Cortex of kidney (tissue), 1 donor: ENCODE measurements at places on chromosomes 1 and 21.

DNA sequence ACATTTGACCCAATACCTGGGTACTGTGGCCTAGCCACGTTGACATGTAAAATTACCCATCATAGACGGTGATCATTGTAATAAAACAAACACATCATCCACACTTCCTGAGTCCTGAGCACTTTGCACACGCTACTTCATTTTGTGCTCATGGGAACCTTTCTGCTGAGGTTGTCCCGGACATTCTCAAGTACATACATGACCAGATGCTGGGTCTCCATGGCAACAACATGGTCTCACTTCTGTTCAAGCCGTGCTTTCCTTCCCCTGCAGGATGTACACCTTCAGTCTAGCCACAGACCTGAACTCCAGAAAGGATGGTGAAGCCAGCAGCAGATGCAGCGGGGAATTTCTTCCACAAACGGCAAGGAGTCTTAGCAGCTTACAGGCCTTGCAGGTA, 22.7 kb downstream of the UBASH3A start:
- no peak for DNase-seq

- no peak for DNase-seq
Measured at GRCh38 chr1:151060007-151060656, at the start of gene MLLT11. TSS of gene MLLT11 (plus strand) at chr1:151060397. CDS start at chr1:151067225, 6,828 bp downstream.

DNA sequence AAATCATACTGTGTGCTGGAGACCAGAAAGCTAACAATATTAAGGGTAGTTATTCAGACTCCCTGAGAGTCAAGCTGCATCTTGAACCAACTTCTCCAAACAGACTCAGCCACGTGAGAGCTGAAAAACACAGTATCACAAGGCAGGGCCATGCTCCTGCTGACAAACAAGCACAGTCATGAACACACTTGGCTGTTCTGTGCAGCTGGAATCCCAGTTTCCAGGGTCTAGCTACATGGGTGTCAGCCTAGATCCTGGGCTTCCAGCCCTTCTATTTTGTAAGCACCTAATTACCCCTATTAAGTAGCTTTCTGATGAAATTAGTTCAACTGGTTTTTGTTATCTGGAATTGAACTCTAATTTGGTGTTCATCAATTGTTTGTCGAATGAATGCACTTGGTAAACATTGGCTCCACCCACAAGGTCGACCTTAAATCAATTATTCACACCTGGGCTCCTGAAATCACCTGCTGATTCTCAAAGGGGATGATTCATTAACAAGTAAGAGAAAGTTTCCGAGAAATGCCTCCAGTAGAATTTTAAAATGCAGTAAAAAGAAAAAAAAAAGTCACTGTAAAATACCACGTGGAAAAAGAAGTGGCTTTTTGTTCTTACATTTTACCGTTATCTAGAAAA, 179.3 kb downstream of the ZC3H11B start:
- no peak for DNase-seq

GRCh38 chr1:163820226-163820625, 498.5 kb downstream of the NUF2 start:
- DNase-seq: no peak

DNA sequence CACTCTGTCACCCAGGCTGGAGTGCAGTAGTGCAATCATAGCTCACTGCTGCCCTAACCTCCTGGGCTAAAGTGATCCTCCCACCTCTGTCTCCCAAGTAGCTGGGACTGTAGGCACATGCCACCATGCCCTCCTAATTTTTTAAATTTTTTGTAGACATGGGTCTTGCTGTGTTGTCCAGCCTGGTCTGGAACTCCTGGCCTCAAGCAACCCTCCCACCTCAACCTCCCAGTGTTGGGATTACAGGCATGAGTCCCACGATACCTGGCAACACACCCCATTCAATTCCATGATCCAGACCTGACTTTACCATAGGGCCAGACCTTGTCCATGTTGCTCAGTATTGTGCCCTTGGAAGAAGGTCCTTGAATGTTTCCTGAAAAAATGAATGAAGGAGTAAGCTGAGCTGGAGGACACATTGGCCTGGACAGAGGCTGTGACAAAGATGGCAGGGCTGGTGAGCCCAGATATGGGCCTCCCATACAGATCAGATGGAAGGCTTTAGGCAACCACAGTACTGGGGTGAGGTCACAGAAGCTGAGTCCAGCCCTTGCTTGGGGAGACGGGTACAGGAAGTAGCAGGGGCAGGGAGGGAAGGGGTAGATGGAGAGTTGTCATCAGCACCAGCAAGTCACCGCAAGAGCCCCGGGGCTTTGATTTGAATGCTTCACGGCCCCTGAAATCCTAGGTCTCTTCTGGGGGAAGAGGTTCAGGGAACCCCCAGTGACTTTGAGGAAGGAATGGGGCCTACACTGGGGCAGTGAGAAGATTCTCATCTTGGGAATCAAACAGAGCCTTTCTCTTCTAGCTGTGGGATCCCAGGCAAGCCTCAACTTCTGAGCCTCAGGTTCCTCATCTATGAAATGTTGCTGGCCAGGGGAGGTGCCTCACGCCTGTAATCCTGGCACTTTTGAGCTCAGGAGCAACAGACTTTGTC, 40.1 kb upstream of the DMBX1 start:
- no peak for DNase-seq

GRCh38 chr1:159783724-159784123, 3.0 kb downstream of the DUSP23 start:
- DNase-seq: no peak

GRCh38 chr1:63906047-63906704, 132.4 kb downstream of the ROR1 start:
- no peak for DNase-seq

- no peak for DNase-seq
Measured at GRCh38 chr21:43854773-43855633, 10.0 kb upstream of the AGPAT3 start.

DNA sequence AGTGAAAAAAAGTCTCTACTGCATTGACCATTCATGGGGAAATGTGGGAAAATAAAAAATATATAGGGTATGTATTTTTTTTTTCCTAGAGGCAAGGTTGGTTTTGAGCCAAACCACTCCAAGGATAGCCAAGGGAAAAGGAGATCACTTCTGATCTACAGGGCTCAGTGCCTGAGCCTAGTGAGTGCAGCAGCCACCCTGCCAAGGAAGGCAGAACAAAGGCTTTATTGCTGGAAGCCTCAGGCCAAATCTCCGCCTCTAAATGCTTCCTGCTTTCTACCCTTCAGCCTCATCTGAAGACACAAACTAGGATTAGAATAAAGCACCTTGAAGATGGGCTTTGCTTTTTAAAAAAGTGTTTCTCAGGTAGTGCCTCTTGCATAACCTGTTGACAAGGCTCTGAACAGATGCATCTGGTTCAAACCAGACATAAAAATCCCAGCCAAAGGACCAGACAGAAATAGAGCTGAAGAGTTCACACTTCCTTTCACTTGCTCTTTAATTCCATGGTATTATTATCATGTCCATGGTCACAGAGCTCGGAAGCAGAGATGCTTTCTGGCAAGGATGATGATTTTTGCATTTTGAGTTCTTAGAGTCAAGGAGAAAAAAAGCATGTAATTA, 10.5 kb downstream of the C1orf115 start:
- DNase-seq: no peak

DNA sequence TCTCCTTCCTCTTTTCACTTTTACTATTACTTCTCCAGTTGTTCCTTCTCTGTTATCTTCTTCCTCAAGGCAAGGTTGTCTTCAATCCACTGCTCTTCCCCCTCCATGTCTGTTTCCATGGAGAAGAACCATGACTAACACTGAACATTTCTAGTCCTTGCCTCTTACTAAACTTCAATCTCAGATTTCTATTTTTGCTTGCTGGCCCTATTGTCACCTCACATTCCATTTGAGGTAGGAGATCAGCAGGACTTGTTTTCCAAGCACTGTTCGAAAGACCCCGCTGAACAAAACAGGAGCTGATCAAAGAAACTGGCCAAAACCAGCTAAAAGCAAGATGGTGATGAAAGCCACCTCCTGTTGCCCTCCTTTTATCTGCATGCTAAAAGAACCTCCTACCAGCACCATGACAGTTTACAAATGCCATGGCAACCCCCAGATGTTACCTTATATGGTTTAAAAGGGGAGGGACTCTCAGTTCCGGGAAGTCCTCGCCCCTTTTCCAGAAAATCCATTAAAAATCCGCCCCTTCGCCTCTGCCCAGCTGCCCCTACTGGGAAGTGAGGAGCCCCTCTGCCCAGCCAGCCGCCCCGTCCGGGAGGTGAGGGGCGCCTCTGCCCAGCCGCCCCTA, 22.6 kb downstream of the GON4L start:
- no peak for DNase-seq

DNA sequence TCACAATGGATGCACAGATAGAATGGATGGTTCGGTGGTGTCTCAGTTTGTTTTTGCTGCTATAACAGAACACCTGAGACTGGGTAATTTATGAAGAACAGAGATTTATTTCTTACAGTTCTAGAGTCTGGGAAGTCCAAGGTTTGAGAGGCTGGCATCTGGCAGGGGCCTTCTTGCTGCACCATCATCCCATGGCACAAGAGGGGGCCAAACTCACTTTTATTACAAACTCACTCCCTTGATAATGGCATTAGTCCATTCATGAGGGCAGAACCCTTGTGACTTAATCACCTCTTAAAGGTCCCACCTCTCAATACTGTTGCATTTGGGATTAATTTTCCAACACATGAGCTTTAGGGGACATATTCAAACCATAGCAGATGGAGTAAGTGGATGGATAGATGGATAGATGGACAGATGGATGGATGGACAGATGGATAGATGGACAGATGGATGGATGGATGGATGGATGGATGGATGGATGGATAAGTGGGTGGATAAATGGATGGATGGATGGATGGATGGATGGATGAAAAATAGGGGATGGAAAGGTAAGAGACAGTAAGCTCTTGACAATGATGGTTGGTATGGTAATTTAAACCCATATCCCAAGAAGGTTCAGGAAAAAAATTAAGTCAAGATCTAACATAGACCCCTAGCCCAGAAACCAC, 16.5 kb downstream of the CAMK2N1 start:
- DNase-seq: no peak

DNA sequence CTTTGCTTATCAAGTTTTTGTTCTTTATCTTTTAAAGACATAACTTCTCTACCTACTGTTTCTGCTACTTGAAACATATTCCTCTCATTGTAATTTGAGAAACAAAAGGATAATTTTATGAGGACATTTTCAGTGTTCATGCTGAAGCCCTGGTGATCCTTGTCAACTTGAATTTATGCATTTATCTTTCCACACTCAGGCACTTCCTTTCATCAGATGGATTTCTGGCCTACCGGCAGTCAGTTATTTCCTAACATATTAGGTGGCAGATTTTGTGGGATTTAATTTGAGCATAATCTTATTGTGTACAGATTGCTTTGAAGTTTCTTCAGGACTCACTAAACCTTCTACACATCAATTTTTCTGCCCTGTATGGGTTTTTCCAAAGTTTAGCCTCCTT, 75.0 kb downstream of the RGL1 start:
- DNase-seq: no peak

DNA sequence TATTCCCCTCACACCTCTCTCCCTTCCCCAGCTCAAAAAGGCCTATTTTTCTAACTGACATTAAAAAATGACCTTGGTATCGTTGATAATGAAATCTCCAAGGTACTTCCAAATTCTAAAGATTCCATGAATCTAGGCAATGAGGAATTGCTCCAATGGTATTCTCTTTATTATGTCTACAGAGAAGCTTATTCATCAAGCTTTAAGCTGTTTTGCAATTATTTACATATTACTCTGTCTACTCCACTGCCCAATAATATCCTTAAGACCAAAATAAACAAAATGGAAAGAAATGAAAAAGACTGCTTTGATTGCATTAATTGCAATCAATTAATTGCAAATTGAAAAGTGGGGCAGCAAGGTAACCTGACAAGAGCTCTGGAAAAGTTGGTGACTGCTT, 7.9 kb downstream of the PLPP3 start:
- DNase-seq: no peak

GRCh38 chr1:101175466-101175865, 61.4 kb upstream of the S1PR1 start:
- DNase-seq: no peak

GRCh38 chr1:201358596-201358995, 18.9 kb downstream of the TNNT2 start:
- no peak for DNase-seq

GRCh38 chr1:40530735-40531380, 579 bp upstream of the ZNF684 start:
- no peak for DNase-seq

DNA sequence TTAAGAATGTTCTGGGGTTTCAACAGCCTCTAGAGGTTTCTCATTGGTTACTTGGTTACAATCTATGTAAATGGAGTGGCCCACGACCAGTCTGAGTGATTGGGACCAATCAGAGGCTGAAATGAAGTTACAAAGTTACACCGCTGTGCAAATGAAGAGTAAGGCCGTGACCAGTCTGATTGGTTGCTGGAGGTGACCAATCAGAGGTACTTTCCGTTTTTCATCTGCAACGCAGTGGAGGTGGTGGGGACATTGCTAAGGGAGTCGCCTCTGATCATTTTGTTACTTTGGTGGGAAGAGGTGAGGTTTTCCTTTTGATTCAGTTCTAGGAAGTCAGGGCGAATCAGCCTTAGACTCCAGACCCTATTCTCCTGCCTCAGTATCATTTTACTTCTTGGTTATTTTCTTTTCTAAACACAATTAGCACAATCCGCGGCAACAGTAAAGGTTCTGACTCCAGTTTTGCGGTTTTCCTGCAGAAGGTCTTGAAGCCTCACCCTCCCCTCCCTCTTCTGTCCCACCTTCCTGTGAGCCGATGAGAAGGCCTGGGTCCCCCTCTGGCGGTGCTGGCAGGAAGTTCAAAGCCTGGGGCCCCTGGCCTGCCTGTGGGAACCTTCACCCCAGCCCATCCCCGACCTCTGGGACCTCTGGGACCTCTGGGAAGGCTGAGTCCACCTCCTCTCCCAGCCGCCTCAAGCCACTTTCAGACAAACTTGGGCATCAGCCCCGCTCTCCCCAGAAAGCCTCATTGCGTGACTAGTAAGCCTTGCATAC, 38.7 kb upstream of the TTC34 start:
- no peak for DNase-seq

GRCh38 chr1:5576673-5577065, 415.6 kb downstream of the NPHP4 start:
- DNase-seq: no peak

GRCh38 chr1:80993154-80993980, 807.4 kb upstream of the ADGRL2 start:
- DNase-seq: no peak

DNA sequence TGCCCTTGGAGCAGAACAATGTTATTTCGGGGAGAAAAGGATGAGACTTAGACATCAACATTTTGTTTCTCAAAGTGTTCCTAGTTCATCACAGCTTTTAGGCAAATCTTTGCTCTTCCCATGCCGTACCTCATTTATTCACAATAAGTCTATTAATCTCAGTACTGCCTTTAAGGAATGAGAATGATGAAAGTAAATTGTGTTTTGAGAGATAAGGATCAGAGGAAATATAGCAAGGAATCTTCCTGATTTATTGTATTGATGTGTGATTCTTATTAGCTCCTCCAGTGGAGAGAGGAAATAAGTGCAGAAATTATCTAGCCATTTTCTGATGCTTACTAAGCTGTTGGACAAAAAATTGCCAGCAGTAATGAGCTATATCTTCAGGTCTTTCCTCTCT, 2.0 kb downstream of the POLR3C start:
- no peak for DNase-seq
